Stimulated activated CD8-positive, alpha-beta memory T cell treated with anti-CD3 and anti-CD28 coated beads, Interleukin-15, amount 100 ng/mL, for 48 hours (primary cell): ENCODE measurements at places on chromosomes 3 and 15.

GRCh38 chr3:71103430-71103921, 480.1 kb downstream of the FOXP1 start:
- DNase-seq, result no peak

DNA sequence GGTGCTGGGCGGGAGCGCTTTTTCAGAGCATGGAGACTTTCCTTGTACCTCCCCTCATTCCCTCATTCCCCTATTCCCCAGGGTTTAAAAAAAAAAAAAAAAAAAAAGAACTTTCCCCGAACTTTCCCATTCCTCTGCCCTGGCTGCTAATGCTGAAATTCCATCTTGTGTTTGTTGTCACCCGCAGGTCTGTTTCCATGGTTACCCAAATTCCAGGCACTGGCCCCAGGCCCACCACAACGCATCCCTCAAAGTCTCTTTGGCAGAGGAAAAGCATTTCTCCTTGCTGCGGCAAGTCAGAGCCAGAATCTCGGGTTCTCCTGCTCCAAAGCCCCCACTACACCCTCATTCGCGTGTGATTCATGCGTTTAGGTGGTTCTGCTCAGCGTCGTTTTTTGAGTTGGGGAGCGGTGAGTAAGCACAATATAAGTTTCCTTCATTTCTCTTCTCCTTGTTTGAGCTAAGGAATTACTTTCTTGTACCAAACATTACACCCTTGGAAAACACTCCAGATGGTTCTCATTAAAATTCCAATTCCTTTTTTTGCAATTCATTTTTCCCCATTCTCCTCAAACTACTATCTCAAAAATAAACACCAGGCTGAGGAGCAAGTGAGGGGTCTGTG, 21.6 kb downstream of the ANAPC13 start:
- no peak for DNase-seq

DNA sequence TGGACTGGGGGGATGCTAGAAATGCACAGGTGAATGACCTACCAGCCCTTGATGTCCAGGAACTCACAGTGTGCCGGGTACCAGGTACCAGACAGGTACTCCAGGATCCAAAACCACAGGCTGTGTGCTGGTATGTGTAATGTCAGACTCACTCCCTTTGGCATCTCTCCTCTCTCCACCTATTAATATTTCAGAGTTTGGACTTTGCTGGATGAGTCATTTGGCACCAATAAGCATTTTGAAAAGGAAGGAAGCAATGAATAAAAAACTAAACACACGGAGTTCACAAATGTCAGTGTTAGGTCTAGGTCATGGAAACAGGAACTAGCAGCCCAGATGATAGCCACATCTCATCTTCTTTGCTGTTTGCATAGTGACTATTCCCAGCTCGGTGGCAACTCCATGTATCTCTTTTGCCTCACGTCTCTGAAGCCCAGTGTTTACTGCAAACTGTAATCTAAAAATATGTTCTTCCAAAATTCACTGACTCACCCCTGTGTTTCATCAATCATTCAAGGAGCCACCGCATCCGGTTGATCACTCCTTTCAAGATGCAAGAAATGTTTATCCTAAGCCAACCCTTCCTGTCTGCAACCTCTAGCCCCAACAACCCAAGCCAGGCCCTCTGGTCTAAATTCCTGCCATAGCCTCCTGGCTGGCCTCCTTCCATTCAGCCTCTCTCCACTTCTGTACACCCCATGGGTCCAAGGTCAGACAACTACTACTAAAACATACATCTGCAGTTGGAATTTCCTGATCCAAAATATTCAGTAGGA, 8.4 kb downstream of the ITGB5 start:
- peak; percentile 3 for DNase-seq

DNA sequence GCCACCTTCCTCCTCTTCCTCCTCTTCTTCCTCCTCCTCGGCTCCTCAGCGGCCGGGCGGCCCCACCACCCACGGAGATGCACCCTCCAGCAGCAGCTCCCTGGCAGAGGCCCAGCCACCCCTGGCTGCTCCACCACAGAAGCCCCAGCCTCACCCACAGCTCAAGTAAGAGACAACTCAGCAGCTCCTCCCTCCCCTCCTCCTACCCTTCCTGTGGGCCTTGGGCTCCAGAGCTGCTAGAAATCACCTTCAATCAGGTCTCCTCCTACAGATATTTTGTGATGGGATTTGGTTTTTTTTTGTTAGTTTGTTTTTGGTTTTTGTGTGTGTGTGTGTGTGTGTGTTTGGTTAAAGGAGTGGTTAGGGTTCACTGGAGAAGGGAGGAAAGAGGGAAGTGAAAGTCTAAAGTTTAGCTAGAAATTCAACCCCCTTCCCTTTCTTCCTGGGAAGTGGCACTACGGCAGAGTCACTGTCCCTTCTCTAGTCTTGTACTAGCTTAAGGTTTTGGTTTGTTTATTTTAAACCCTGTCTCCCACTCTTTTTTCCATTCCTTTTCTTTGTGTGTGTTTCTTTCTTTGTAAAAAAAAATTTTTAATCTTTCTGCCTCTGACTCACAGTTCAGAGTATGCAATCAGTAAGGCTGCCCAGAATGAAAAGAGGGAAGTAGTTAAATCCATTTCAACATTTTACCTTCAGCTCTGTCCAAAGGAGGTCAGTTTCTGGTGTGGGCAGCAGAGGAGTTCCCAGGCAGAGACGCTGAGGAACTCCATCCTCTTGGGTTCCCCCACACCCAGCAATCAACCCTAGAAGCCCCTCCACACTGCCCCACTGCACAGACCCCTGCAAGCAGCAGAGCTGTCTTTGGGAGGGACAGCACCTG, 29.0 kb upstream of the TIMP4 start:
- peak; percentile 73 for DNase-seq

DNA sequence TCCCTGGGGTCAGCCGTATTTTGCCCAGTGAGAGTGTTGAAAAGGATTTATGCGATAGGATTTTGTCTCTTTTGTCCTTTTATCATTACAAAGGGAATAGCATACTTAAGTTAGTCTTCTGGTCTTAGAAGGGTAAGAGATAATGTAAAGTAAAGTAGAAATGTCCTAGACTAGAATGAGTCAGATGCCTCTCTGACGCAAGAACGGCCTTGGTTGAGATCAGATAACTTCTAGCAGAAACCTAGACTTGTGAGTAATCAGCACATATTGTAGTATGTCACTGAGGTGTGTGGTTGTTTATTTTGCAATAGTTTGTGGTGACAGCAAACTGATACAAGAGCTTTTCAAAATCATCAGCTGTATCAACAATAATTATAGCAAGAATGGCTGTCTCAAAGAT, 866.1 kb downstream of the NSUN3 start:
- no peak for DNase-seq

DNA sequence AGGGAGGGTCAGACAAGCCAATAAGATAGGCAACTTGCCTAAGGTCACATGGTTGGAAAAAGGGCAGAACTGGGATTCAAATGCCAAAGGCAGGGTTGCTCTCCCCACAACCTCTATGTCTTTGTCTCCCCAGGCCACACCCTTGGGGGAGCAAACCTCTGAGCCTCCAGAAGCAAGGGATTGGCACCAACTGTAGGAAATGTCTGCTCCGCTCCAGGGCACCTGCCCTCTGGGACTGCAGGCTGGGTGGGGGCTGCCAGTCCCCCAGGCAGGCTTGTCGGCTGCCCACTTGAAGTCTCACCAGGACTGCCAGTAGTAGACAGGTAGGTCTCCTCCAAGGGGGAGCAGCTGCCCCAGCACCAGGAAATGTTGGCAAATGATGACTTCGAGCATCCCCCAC, 2.0 kb downstream of the FAM3D start:
- DNase-seq, result no peak

DNA sequence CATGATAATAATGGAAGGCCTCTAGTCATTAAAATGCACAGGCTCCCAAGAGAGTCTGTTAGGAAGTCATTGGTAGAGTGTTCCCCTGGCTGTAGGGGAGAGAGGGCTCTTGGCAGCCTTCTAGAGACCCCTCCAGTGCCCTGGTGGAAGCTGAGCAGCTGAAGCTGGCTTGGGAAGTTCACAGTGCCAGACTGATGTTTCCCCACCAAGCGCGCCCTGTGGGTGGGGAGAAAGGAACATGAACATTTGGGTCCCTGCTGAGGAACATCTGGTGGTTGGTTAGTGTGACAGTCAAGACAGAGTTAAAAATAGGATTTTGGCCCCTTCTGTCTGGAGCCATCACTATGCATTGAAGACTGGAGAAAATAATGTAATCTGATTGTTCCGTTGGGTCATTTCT, 37.1 kb upstream of the RGMA start:
- DNase-seq, result no peak

- DNase-seq, result no peak
Observed at GRCh38 chr15:35673093-35673684, 127.2 kb upstream of the DPH6 start.

DNA sequence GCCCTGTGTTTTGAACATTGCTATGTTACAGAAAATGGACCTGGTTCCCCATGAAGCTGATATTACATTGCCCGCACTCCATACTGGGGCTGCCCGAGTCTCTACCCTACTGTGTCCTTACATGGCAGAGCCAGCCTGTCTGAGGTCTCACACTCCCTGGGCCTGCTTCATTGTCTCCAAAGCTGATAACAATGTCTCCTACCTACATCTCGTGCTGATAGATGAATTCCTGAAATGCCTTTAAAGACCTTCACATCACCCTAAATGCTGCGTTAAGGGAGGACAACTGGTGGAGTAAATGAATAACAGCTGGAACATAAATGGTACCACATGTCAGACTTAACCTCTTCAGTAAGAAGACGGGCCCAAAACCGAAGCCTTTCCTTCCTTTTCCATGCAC, 62.9 kb upstream of the PTX3 start:
- no peak for DNase-seq

DNA sequence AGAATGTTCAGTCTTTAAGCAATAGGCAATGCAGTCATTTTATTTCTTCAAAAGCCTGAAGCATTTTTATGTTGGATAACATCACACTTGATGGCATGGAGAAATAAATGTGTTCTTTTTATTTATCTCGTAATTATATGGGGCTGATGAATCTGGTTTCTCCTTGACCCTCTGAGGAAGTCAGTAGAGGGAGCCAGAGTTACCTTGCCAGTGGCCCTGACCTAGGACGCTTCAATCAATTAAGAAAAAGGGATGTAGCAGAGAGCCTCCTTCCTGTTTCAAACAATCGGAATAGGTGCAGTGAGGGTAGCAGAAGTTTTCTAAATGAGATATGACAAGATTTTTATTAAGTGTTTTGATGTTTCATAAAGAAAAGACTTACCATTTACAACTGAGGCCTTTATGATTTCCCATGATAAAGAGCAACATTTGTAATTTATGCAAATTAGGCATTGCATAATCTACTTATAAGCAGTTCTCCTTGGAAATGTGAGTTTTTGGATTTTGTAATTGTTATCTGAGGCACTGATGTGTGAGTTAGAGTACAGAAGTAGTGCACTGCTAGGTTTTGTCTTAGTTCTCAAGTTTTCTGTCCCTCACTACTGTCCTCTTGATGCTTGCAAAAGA, 129.1 kb downstream of the RAP2B start:
- no peak for DNase-seq

- no peak for DNase-seq
Observed at GRCh38 chr3:150783920-150784746, 21.2 kb upstream of the SIAH2 start.

DNA sequence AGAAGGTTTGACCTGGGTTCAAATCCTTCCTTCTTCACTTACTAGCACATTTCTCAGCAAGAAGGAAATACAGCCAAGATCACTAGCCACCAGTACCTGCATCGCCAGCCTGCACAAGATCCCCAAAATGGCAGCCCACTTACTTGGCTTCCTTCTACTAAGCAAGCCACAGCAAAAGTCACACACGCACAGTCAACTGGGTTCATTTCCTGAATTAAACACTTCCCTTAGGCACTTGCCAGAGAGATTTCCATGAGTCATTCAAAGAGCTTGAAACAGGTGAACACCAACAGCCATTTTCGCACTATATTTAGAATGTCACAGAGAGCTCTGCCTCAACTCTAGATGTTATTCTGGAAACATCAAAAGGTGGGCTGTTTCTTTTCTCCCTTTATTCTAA, 42.6 kb downstream of the MGLL start:
- no peak for DNase-seq

GRCh38 chr3:52025453-52025852, 29.8 kb upstream of the RPL29 start:
- no peak for DNase-seq

- no peak for DNase-seq
Observed at GRCh38 chr3:5431811-5432378, 244.4 kb downstream of the EDEM1 start.

DNA sequence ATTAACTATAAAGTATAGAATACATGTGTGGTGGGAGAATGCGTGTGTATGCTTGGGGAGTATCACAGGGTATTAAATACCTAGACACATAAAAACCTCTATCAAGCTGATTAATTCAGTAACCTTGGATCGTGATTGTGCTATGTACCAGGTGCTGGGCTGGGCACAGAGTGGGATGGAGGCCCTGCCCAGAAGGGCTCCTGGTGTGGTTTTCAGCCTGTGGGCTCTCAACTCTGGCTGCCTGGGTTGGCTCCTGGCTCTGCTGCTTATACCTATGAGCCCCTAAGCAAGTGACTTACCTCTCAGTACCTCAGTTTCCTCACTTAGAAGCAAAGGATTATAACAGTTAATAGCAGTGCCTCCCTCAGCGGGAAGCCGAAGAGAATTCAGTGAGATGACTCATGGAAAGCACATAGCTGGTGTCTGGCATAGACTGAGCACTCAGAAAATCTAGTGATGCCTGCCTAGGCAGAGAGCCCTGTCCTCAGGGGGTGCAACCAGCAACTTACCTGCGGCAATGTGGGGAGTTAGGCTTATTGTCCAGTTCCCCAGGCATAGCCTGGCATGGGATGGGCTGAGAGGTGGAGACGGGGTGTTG, 90.6 kb upstream of the MYZAP start:
- DNase-seq, result no peak

- no peak for DNase-seq
Observed at GRCh38 chr3:37443363-37444035, 269.1 kb upstream of the LRRFIP2 start.

GRCh38 chr3:141457624-141458236, 29.1 kb upstream of the RASA2 start:
- DNase-seq, result no peak

- DNase-seq, result no peak
Observed at GRCh38 chr3:82293867-82294266, 532.4 kb upstream of the GBE1 start.

DNA sequence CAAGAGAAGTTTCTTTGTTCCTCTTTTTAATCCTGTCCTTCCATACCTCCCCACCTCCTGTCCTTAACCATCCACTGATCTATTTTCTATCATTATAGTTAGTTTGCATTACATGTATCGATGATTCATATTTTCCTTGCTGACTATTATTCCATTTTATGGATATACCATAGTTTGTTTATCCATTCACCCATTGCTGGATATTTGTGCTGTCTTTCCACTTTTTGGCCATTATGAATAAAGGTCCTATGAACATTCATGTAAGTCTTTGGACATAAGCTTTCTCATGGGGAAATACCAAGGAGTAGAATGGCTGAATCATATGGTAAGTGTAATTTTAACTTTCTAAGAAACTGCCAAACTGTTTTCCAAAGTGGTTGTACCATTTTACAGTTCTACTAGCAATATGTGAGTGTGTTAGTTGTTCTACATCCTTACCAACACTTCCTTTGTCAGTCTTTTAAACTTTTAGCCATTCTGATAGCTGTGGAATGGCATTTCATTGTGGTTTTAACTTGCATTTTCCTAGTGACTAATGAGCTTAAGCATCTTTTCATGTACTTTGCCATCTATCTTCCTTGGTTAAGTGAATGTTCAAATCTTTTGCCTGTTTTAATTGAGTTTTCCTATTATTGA, 11.7 kb downstream of the ATP6V1A start:
- DNase-seq, result no peak
